Activated naive CD8-positive, alpha-beta T cell treated with anti-CD3 and anti-CD28 coated beads, Interleukin-2, amount 50 U/mL, for 16 hours (primary cell): ENCODE measurements at places on chromosomes 16 and 17.

GRCh38 chr16:77273815-77274214 lies 74.6 kb downstream of the SYCE1L start:
- no peak for DNase-seq

- DNase-seq, result no peak
Measured at GRCh38 chr17:63316100-63316499, 130.0 kb downstream of the CYB561 start.

DNA sequence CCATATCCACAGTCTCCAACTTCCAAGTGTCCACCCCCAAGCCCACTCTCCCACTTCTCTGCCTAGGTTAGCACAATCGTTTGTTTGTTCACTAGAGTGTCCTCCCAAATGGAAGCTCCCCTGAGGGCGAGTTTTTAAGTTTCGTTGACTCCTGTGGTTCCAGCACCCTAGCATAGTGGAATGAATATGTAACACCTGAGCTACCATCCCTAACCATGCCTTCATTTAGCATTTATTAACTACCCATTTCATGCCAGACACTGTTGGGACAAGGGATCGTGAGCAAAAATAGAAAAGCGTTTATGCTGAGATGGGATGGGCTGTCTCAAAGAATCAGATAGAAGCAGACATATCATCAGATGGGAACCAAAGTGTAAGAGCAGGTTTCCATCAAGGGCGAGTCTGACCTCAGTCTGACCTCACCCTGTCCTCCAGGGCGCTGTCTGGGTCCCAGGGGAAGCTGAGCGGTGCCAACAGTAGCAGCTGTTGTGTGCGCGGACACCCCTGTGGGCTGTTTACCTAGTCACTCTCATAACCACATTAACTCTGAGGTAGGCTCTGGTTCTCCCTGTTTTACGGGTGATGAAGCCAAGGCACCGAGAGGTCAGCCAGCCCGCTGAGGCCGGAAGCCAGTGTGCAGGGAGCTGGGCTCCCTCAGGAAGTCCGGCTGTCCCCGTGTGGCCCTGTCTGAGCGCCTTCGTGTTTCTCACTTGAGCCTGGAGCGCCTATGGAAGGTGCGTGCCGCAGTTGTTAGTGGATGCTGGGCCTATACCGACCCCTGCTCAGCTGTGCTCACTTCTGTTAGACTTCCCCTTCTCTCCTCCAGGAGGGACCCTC lies 6.2 kb downstream of the CNP start:
- no peak for DNase-seq

DNA sequence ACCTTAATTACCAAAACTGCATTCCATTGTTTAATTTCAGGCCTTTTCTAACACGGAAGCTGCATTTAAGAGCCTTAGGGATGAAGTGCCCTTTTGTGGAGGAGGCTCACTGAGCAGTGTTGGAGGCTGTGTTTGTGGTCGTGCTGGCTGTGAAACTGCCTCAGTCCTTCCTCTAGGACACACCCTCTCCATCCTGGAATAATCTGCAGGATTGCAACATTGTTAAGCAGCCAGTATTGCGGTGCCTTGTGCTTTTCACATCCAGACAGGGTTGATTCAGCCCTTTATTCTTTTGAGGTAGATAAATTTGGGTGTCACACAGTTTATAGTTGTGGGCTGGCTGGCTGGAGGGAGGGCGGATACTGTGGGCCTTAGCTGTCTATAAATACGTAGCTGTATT lies 141.6 kb downstream of the CDRT15L2 start:
- no peak for DNase-seq

- DNase-seq, result no peak
Measured at GRCh38 chr17:68809148-68809547, 146.0 kb downstream of the ABCA8 start.

- DNase-seq, result no peak
Measured at GRCh38 chr17:44607836-44608690, 48.2 kb upstream of the MEIOC start.

DNA sequence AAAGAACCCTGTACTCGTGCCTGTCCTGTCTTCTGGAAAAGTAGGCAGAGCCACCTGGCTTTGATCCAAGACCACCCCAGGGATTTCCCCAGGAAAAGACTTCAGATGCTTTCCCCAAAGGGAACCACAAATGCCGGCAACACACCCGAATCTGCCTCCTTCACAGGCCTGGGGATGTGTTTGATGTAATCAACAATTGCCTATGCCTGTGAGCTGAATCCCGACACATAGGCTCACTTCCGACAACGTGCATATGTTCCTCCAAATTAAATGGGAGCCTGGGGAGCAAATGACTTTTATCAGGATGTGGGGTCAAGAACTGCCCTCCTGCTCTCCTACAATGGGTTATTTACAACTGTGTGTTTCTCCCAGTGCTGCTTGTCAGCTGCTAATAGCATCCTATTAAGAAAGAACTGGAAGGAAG lies 535.2 kb upstream of the CDH11 start:
- DNase-seq, result no peak

- no peak for DNase-seq
Measured at GRCh38 chr16:19841184-19841583, 43.5 kb downstream of the GPRC5B start.

GRCh38 chr17:5789528-5789927 lies 205.2 kb upstream of the NLRP1 start:
- no peak for DNase-seq

GRCh38 chr17:37246085-37246484 lies 129.7 kb upstream of the C17orf78 start:
- no peak for DNase-seq

- no peak for DNase-seq
Measured at GRCh38 chr17:44558334-44558709, 1.0 kb downstream of the FZD2 start.

DNA sequence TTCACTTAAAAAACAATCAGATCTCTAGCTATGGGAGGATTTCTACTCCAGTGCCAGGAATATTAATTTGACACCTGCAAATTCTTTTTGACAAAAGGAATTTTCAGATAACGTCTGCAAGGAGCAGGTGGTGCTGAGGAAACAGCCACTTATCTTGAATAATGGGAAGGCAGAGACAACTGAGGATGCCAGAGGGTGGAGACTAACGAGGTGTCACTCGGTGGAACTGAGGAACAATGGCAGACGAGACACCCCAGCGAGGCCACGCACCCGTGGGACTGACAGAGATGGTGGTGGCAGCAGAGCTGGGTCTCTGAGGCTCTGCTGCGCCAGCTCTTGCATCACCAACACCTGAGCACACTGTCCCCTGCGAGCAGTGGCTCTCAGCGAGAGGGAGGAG lies 42.2 kb downstream of the VAC14 start:
- DNase-seq, result no peak

GRCh38 chr16:87723226-87723623 lies 42.6 kb downstream of the KLHDC4 start:
- DNase-seq, result no peak

GRCh38 chr17:68737761-68738443 lies 136.7 kb upstream of the FAM20A start:
- no peak for DNase-seq

DNA sequence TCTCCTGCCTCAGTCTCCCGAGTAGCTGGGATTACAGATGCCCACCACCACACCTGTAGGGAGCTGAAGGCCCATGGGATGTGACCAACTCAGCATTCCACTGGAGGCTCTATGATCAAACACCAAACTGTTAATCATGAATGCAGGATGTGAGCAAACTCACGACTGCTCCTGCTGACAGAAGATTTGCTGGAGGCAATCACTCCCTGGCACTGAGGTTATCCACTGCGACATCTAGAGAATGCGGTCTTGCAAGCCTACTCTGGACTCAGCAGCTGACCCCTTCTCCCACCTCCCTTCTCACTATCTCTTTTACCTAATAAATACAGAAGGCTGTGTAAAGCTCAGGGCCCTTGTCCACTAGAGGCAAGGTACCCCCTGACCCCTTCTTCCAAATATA lies 4.9 kb downstream of the TEX14 start:
- no peak for DNase-seq

DNA sequence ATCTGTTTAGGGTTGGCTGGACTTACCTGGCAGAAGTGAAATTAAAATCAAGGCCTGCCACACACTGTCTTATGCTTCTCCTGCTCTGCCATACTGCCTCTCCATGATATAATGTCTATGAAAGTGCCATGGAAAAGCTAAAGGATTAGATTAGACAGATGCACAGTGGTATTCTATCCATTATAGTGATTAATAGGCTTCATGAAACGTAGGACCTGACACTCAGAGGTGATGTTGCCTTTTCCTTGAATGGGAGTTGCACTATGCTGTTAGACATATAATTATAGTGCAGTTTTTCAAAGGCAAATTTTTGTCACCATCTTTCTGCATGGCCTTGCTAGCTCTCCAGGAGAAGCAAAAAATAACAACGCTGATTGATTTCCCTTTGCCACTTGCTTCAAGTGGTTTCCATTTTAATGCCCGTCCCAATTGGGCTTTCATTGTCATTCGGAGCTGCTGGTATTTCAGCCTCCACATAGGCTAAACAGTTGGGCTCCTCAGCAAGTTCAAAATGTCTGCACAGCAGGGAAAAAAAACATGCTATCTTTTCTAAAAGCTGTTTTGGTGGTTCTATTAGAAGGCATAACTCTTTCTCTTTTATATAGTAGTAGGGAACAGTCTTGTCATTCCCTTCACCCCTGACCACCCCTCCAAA lies 502.8 kb upstream of the GOT2 start:
- no peak for DNase-seq

DNA sequence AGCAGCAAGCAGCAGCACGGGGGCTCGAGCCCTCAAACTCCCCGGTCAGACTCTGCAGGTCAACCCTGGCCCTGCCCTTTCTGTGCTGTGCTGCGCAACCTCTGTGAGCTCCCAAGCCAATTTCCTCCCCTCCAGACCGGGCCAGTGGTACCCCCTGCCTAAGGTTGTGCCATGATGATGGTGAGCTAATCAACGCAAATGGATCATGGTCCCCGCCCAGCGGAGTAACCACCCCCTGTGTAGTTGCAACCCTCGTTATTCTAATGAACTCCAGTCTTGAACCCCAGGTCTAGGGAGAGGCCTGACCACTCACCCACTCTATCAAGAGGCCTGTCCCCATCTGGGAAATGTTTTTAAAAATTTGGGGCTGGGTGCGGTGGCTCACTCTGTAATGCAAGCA lies 201.8 kb upstream of the FOXF1 start:
- no peak for DNase-seq
